ENCODE measurements at places on chromosomes 2 and 18.

- DNase-seq = no peak
Measured at GRCh38 chr2:85378257-85378656, 23.7 kb downstream of the ELMOD3 start.

- no peak for DNase-seq
Measured at GRCh38 chr2:208183972-208184705, 5.7 kb downstream of the C2orf80 start.

DNA sequence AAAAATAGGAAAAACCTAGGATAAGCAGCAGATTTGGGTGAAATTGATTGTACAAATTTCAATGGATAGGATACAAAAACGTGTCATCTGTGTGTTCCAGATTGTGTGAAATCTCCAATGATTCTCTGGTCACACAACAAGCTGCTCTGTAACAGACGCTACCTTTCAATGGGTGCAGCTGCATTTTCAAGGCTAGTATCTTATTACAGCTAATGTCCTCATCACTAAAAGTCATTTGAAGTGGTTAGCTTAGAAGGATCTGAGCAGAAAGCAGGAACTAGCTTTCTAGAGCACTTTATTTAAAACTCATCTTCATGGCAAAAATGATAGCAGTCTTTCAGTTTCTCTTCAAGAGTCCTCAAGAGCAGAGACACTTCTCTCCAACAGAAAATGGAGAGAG lies 364.6 kb downstream of the LRP1B start:
- DNase-seq = no peak

DNA sequence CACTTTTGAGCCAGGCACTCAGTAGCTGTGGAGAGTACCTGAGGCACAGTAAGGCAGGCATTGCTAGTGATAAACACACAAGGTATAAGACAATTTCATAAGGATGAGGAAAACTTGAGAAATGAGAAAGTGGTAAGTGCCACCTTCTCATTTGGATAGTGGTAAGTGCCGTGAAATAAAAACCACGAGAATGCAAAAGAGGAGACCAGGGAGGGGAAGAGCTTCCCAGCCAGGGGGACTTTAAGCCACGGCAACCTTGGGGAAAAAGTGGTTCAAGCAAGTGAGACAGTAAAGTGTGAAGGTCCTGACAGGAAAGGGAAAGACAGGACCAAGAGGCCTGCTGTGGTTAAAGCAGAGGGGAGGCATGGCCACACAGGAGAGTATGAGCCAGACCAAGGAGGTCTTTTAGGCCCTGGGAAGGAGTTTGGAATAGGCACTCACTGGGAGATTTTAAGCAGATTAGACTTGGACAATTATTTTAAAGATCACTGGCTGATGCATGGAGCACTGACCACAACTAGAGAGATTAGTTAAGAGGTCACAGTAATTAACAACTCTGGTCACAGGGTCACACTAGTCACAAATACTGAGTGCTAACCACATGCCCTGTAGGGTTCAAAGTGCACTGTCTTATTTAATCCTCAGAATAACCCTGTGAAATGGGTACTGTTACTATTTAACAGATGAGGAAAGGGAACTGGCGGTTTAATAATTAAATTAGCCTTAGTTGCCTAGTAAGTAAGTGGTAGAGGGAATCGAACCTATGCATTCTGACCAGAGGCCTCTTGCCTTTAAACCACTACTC lies 50.1 kb downstream of the THOC1 start:
- no peak for DNase-seq

DNA sequence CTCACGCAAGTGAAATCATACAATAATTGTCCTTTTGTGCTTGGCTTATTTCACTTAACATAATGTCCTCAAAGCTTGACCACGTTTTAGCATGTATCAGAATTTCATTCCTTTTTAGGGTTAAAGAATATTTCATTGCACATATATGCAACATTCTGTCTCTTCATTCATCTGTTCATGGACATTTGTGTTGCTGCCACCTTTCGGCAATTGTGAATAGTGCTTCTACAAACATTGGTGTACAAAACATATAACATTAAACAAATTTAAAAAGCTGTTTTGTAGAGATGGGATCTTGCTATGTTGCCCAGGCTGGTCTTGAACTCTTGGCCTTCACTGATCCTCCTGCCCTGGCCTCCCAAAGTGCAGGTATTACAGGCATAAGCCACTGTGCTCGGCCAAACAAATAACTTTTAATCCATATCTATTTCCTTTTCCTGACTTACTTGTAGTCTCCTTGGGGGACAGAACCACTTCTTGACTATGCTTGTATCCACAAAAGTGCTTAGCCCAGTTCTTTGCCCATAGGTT lies 209.3 kb downstream of the SLC4A3 start:
- peak; percentile 20 for DNase-seq

GRCh38 chr2:10417551-10418335 lies 30.4 kb downstream of the ODC1 start:
- no peak for DNase-seq

DNA sequence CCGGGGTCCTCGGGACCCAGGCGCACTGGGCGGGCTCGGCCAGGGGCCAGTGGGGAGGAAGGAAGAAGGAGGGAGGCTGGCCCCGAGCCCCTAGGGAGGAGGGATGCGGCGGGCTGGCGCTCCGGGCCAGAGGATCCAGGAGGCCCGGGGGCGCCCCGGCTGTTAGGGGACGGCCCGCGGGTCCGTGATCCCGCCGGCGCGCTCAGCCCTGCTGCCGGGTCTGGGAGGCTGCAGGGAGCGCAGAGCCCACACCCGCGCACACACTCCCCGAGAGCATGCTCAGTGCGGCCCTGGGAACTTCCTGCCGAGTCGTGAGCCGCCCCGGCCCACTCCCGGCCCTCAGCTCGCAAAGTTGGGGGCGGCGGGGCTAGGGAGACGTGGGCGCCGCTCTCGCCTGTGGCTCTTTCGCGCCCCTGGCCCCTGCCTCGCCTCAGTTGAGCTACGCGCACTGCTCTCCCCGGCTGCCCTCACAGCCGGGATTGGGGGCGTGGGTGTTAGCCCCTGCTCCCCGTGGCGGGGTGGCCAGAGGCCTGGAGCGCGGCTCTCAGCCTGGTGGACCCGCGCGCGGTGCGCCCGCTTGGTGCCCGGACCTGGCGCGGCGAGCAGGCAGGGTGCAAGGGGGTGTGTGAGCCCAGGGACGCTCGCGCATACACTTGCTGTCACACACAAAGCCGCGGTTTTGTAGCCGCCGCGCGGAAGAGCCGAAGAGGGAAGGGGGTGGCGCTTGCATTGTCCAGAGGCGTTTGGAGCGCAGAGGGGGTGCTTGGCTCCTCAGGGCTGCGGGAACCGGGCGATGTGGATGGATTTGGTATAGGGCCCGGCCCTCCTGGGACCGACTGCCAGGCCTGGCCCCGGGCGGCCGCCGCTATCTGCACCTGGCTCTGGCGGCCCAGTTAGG lies 132.9 kb upstream of the MGAT5 start:
- no peak for DNase-seq

DNA sequence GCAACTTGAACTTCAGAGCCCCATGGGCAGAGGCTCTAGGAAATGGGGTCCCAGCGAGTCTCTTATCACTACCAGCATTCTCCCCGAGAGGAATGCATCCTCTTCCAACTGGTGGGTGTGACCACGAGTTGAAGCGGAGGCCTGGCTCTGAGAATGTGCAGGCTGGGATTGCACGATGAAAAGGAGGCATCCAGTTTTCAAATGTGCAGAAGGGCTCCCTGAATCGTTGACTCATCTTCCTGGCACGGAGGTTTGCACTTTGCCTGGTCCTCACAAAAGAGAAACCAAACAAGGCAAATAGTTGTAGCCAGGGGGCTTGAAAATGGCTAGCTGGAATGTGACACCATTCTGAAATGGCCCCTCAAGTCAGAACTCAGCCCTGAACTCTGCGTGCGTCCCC lies 216.7 kb downstream of the GLI2 start:
- DNase-seq = peak; percentile 32

DNA sequence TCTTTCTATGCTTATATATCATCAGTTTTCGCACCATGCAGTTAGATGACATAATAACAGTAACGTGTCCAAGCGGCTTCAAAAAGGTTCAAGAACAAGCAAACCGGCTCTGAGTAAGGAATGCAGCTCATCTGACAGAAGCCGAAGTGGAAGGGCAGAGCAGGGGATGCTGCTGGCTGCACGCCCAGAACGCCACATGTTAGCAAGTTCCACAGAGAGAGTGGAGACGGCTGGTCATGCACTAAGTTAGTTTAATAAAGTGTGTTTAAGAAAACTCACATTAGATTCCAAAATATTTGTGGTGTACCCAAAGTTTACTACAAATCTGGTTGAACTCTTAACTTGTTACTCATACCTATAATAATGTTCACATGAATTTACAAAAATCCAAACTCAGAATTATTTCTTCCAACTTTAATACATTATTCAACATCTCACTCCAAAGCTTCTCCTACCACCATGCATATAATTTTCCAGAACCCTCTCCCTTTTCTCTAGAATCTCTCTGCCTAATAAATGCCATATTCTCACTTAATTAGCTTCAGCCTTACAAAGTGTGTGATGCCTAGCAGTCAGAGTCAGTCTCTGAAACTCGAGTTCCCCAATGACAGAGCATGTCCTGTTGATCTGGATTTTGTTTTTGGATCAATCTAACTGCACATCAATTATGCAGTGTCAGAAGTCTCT lies 170.0 kb downstream of the DNAH7 start:
- DNase-seq = peak; percentile 97

- no peak for DNase-seq
Measured at GRCh38 chr18:23053776-23054457, 81.4 kb upstream of the CABLES1 start.

DNA sequence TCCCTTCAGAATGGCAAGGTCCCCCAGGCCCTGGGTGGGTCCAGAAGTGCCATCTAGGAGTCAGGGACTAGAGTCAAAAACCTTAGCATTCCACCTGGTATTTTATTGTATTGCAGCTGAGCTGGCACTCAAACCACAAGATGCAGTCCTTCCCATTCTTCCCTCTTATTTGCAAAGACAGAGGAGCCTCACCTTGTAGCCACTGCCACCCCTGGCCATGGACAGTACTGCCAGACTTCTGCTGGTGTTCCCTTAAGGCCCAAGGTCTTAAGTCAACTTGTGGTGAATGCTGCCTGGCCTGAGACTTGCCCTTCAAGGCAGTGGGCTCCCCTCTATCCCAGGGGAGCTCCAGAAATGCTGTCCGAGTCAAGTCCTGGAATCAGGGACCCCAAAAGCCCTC lies 6.9 kb downstream of the UGT1A10 start:
- DNase-seq = no peak

GRCh38 chr2:240622531-240623235 lies 2.6 kb upstream of the GPR35 start:
- DNase-seq = no peak

DNA sequence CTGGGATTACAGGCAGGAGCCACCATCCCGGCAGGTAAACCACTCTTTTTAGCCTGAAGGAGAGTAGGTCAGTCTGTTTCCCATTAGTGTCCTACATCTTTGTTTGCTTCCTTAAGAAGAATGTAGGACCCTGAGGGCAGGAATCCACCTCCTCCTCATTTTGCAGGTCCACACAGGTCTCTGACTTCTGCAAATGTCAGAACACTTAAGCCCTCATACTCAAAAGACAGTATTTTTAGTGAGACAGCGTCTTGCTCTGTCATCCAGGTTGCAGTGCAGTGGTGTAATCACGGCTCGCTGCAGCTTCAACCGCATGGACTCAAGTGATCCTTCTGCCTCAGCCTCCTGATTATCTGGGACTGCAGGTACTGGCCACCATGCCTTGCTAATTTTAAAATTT lies 9.3 kb downstream of the PSTPIP2 start:
- DNase-seq = no peak

- no peak for DNase-seq
Measured at GRCh38 chr2:128311755-128312341, 6.8 kb downstream of the HS6ST1 start.

- no peak for DNase-seq
Measured at GRCh38 chr2:189002079-189002478, 27.9 kb downstream of the COL3A1 start.

GRCh38 chr2:174610243-174610995 lies 12.8 kb upstream of the WIPF1 start:
- no peak for DNase-seq

DNA sequence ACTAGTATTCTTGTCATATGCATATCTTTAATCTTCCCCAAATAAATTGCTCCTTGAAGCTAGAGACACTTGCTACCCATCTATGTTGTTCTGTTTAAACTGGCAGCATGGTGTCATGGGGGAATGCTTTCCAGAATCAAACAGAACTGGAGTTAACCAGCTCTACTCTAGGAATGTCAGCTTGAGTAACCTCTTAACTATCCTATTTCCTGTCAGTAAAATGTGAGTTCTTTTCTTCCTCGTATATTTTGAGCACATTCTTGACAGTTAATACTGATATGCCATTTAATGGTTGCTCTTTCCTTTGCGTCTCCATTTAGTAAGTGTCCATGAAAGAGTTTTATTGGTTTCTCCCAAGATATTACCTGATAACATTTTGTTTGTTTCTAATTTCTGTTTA lies 23.0 kb downstream of the CNTNAP5 start:
- DNase-seq = no peak

Data from HFF-Myc (cell line).